ENCODE measurements at places on chromosomes 2 and 18.

DNA sequence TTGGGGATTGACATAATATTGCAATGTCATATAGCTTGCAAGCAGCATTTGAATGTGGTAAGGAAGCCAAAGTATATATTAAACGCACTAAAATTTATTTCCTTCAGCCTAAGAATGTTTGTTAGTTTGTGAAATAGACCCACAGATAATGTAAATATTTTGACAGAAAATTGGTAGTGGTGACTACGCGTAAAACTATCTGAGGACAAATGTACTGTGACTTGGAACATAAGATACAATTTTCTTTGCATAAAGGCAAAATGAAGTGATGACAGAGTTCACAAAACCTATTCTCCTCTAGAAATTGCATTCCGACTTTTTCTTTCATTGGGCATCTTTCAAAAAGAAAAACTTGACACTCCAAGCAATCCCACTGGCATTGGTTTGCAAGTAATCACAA is 411.1 kb upstream of the LRATD1 start:
- DNase-seq, result no peak

GRCh38 chr2:118102433-118103082 is 14.3 kb downstream of the INSIG2 start:
- DNase-seq, result no peak

DNA sequence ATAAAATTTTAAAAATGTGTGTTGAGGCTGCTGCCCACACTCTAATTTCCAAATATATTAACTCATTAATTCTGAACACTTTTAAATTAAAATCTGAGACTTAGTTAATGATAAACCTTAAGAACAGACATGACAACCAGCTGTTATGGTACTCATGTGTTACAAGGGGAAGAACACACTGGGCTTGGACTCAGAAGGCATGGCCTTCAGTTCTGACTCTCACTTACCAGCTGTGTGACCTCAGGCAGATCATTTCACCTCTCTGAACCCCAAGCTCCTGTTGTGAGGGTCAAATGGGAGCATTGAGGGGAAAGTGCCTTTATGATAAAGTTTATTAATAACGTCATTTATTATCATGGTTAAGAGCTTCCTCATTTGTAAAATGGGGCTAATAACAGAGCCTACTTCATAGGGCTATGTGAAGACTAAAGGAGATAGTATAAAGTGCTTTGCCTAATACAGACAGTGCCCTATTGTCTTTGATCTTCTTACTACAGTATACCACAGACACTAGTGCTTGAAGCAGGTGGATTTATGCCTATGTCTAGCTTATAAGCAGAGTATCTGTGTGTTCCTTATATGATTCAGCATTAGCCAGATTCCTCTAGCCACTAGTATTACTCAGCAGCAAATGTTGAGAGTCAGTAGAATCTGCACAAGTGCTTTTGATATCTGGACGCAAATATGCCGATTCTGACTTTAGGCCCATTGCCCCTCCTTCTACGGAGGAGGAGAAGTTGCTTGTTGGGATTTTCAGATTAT is 99.6 kb downstream of the SGPP2 start:
- DNase-seq, result no peak

GRCh38 chr18:78664848-78665247 is 314.8 kb upstream of the SALL3 start:
- no peak for DNase-seq

DNA sequence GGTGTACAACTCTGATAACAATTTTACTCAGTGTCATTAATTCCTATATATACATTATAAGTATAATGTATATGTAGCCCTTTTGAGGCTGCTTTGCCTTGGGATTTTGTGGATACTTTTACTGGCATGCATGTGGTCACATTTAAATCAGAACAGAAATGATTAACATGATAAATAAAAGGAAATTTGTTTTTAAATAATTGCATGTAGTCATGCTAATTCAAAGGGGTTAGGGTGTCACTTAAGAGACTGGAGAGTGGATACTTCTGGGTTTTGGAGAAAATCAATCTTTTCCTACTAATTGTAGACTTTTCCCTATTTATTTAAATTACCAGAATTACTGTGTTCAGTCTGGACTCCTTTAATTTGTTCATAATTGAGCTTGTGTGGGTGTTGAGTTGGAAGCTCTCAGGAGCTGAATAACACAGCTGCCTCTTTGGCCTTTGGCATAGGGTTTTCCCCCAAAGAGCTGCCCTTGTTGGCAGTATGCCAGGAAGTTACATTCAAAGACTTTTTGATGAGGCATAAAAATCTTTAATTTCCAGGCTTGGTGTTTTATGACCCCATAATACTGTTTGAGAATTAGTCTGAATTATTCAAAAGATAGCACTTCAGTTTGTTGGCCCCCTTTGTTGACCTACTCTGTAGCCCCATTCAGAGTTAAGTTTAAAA is 484.7 kb upstream of the NRP2 start:
- DNase-seq, result peak; percentile 26

DNA sequence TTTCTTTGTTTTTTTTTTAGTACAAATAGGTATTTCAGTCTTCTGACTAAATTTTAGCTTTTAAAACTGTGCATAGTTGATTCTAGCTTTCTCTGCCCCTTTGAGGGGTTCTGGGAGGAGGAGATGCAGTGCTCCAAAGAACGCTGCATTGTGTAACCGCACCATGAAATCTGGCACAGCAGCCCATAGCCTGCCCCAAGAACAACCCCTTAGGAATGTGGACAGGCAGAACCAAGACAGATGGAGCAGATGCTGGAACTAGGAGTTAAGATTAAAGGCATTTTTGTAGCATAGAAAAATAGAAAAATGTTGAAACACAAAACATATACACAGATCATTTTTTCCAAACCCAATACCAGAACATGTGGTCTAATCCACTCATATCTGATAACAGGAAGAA is 187.5 kb downstream of the SCG2 start:
- DNase-seq, result no peak

DNA sequence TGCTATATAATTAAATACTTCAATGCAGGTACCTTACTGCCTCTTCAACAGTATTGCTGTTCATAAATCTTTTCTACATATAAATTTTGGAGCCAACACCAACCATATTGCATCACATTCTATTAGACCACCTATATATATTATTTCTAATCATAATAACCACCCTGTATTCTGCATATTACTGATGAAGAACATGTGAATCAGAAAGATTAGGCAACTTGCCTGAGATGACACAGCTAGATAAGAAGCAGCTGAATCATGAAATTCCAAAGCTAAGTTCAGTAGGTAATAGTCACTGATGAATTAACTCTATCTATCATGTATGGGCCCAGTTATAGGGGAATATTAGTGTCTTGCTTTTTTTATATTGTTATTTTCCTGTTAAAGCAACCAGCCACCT is 161.8 kb downstream of the AGPS start:
- DNase-seq, result no peak
